ENCODE measurements at places on chromosomes 7 and 10.

GRCh38 chr7:144525956-144526355 is 122.5 kb upstream of the NOBOX start:
- DNase-seq = peak; percentile 51

DNA sequence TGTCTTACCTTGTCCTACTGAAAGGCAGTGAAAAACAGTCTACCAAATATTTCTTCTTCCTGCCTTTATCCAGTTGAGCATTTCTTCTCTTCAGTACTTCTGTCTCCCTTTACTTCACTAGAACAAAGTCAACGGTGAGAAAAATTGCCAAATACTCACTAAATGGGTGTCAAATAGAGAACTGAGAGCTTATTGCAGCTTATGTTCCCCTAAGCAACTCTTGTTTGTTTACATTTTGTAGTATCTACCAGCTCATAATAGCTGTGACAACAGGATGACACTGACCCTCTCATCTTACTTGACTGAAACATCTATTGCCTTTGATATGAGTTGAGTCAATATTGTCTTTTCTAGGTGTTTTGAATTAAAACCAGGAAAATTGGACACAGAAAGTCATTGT is 327.9 kb upstream of the SORCS1 start:
- DNase-seq = no peak

- DNase-seq = no peak
Observed at GRCh38 chr10:6333086-6333485, 130.4 kb downstream of the PFKFB3 start.

- no peak for DNase-seq
Observed at GRCh38 chr7:4079366-4079765, 602.7 kb upstream of the FOXK1 start.

DNA sequence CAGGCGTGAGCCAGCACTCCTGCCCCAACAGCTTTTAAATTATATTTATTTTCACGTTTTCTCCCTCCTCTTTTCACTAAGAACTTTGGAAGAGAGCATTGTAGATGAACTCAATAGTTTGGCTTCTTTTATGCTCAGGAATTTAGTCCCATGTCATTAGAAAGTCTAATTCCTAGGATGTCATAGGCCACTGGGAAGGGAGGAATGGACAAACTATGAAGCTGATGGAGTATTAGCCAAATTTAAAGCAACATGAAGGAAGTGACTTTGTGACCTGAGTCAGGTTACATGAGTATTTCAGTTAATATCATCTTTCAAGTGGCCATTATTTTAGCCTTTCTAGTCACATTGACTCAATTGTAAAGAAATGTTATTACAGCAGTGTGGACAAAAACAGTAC is 18.0 kb upstream of the OPN4 start:
- DNase-seq = no peak

GRCh38 chr7:33191340-33191739 is 62.0 kb downstream of the BBS9 start:
- no peak for DNase-seq

GRCh38 chr10:22537810-22538209 is 176.6 kb downstream of the PIP4K2A start:
- DNase-seq = no peak

GRCh38 chr10:69794673-69795072 is 7.0 kb upstream of the COL13A1 start:
- no peak for DNase-seq

DNA sequence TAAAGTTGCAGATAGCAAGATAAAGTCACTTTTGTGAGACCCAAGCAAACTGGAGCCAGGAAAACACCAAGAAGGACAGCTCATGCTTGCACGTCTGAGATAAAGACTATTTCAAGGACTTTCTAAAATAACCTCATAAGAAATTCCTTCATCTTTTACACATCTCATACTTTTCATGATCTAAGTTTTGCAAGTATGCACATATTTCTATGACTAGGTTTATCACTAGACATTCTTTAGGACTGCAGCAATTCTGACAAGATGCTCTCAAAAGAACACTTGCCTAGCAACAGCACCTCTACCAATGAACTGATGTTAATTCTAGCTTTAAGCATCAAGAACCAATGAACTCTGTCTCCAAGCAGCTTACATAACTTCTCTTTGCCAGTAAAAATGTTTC is 457.6 kb downstream of the SEMA3D start:
- no peak for DNase-seq

GRCh38 chr10:124197371-124198124 is 104.2 kb upstream of the CHST15 start:
- peak; percentile 84 for DNase-seq

DNA sequence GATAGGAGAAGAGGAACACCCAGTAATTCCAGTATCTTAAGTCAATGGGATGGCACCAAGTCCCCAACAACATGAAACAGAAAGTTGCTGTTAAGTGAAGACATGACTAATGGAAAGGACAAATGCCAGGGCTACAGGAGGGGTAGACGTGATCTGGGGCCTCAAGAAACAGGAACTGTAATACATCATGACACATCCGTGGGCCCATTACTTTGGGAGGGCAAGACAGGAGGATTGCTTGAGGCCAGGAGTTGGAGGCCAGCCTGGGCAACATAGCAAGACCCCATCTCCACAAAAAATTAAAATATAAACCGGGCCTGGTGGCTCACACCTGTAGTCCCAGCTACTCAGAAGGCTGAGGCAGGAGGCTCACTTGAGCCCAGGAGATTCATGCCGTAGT is 408.6 kb upstream of the PRKCQ start:
- no peak for DNase-seq

DNA sequence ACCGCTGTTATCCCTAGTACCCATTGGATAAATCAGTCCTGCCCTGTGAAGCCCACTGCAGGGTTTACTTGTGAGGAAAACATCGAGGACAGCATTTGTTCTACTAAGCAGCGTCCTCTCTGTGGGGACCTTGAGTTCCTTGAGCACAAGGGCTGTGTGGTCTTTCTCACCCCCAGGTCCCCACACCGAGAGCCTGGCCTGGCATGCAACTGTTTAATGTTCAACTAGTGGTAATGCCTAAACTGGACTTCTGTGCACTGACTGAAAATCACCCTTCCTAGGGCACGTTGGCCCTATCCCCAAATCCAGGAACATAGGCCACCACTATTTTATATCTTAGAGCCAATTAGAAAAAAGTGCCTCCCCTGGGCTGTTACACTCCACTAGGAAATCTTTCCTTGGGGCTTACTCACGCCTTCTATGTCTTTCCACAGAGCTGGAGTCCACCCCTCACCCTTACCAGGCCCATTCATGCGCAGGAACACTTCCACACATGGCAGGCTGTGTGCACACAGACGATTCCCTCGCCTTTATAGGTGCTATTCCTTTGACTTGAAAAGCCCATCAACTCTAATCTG is 1.7 kb upstream of the TMEM213 start:
- DNase-seq = no peak

- no peak for DNase-seq
Observed at GRCh38 chr10:127948791-127949190, 41.9 kb downstream of the PTPRE start.
